ENCODE measurements at places on chromosomes 12 and 14.

GRCh38 chr14:85687456-85687855 lies 157.5 kb downstream of the FLRT2 start:
- DNase-seq = no peak

DNA sequence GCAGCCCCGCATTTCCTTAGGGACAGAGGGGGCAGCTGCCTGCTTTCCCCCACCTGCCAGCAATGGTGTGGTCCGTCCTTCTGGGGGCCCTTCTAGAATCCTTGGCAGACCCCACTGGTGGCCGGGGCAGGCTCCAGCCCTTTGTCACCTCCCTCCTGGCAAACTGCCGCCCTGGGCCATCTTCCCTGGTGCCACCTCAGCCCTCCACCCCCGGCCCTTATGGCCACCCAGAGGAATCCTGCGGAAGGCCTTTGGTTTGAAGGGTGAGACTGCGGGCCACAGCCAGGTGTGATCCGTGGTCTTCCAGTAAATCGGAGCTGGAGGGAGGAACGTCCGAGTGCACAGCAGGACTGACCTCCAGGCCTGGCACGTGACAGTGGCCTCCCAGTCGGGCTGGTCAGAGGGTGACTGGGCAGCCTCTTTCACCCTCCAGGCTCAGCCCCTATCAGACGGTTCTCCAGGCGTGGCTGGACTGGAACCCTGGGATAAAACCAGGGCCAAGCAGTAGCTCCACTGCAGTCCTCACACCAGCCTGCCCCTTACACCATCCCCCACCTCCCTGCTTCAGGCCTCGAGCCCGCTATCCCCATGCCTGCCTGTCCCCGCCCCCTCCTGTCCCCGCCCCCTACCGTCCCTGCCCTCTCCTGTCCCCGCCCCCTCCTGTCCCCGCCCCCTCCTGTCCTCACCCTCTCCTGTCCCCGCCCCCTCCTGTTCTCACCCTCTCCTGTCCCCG lies 12.4 kb downstream of the FBRSL1 start:
- DNase-seq = peak; percentile 72

- no peak for DNase-seq
Measured at GRCh38 chr12:107661830-107662229, 23.8 kb upstream of the PWP1 start.

DNA sequence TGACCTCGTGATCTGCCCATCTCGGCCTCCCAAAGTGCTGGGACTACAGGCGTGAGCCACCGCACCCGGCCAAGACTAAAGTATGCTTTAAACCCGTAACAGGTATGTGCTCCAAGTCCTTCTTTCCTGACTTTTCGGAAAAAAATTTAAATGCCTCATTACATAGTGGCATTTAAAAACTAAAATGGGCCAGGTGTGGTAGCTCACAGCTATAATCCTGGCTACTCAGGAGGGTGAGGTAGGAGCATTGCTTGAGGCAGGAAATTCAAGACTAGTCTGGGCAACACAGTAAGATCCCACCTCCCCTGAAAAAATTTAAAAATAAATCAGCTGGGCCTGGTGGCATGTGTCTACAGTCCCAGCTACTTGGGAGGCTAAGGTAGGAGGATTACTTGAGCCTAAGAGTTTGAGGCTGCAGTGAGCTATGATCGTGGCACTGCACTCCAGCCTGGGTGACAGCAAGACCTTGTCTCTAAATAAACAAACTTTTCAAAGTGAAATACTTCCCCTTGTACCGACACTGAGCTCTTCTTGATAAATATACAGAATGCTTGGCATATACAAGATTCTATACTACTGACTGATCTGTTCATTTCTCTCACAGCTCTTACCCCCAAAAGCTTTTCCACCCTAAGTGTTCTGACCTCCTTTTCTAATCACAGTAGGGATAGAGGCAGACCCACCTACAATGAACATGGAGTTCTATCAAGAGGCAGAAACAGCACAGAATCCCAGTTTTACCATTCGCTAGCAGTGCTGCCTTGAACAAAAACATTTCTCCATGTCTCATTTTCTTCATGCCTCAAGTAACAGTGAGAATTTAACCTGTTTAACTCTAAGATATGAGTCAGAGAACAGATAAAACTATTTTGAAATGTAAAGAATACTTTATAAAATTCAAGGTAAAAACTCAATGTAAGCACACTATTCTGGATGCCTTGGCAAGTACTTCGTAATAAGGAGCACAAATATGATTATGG lies 7.9 kb downstream of the PPP4R3A start:
- no peak for DNase-seq

DNA sequence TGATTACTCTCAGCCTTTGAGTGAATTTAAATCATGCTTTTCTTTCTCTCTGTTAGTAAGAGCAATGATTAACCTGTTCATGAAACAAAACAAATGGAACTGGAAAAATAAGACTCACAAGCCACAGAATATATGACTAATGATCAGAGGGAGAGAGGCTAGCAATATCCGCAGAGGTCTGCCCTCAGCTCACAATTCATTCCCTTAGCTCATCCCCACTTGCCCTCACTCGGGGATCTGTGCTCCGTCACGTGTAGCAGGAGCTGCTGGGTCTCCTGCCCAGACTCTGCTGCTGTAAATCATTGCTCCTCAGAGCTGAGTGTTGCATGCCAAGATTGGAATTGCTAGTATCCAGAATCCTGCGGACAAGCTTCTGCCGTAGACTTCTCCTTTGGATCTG lies 53.1 kb upstream of the GNG2 start:
- no peak for DNase-seq

DNA sequence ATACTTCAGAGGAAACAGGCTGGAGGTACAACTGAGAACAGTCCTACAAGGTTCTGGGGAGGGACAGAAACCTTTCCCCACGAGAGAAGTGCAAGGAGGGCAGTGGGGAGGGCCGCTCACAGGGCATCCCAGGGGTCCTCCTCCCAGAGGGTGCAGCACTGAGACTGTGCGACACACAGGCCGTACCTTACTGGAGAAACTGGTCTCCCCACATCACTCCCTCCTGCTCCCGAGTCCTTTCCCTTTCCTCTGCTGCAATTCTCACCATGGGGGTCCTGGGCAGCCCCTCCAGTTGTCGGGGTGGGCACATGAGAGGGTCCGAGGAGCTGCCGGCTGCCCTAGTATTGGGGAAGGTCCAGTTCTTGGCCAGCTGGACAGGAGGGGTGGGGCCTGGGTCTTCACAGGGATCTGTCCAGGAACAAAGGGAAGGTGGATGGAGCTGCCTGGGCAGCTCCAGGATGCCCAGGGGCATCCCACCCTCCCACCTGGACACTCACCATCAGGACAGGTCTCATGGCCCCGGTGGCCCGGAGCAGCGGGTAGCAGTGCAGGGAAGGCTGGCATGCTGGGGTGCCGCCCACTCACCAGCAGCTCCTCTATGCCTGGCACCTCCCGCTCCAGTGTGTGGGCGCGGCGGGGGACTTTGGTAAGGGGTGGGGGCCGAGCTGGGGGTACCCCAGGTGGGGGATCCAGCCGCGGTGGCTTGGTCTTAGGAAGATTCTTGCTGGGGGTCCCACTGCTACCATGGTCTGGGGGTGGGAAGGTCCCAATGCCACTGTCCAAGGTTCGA lies 35.8 kb downstream of the NCKAP5L start:
- no peak for DNase-seq

DNA sequence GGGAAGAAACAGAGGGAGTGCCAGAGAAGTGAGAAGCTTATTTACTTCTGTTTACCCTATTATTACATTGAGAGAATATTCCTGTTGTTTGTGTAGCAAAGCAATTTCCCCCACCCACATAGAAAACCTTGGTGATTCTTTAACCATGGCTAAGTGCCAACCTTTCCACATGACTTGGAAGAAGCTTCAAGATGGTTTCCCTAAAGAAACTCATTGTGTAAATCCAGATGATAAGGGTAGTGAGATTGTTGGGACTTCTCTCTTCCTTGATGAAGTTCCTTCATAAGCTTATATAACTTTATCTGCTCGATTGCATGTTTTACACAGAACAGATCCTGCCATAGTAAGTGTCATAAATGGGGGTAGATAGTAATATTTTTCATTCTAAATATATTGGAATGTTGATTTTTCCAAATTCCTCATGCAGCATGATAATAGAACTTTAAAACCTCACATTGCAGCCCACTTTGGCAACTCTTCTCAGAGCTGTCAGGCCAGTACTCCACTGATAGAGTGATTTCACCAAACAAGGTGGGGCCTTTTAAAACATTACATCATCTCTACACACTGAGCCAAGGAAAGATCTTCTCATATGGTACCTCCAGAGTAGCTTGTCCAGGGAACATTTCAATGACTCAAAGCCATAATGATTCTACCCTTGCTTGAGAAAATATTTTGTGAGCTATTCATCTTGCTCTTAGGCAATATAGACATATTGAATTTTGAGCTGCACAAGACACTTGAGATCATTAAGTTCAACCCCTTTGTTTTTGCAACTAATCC lies 47.8 kb upstream of the KIF21A start:
- DNase-seq = no peak

DNA sequence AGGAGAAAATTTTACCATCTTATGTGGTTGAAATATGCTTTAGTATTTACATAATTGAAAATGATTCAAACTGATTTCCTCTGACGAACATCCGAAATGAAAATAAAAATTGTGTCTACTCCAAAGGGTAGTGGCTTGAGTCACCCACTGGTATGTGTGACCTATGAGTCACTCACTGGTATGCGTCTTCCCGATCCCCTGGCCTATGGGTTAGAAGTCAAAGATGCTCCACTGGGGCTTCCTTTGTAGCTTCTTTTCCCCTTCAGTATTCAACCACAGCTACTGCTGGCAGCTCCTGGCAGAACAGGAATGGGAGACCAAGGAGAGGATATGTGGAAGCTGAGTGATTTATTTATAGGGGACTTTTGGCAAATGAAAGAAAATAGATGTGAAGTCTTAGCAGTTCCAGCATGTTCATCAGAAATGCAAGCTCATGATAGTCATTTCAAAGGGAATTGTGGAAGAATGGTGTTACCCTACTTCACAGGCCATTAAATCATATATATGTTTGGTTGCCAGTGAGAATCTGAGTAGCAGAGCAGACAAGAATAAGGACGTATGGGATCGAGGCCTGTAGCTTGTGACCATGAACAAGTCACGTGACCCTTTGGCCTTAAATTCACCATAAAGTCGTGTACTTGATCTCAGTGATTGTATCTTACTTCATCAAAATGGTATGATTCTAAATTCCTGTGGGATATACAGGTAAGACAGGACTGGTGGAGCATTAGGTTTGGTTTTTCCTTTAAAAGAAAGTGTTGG lies 108.3 kb downstream of the CRADD start:
- DNase-seq = no peak

GRCh38 chr12:26954027-26954426 lies 15.8 kb downstream of the FGFR1OP2 start:
- peak; percentile 62 for DNase-seq

DNA sequence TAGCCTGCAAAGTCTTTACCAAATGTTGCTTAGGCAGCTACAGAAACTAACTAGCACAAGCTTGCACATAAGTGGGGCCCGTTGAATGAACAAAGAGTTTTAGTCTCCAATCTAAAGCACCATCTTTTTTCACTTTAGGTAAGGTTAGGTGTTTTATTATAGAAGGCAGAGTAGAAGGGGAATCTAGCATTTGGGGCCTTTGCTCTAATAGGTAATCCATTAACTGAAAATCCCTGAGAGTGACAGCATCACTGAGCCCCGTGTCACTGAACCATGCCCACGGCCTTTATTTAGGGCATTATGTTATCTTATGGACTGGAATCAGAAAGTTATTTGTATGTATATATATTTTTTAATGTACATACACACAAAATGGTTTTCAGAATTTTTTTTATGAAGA lies 25.1 kb downstream of the CPNE8 start:
- no peak for DNase-seq

GRCh38 chr14:49497725-49498348 lies 88.3 kb downstream of the RPS29 start:
- peak; percentile 92 for DNase-seq

- DNase-seq = peak; percentile 67
Measured at GRCh38 chr12:132561427-132562156, 48.8 kb downstream of the LRCOL1 start.

- DNase-seq = no peak
Measured at GRCh38 chr12:48525332-48525731, at the start of gene OR8S1. Gene OR8S1, plus strand, starts transcription at chr12:48525632. Its CDS starts 0 bp downstream, at chr12:48525632.

- DNase-seq = no peak
Measured at GRCh38 chr12:132448463-132448820, 41.5 kb upstream of the FBRSL1 start.

DNA sequence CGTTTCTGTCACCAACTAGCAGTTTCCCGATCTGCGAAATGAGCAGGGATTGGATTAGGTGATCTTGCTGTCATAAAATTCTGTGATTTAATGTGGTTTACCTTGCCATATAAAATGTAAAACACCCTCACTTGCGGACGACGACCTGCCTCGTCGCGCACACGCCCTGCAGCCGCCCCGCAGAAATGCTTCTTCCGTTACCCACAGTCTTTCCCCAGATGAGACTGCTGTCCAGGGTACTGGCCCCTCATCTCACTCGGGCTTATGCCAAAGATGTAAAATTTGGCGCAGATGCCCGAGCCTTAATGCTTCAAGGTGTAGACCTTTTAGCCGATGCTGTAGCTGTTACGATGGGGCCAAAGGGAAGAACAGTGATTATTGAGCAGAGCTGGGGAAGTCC lies 17.7 kb upstream of the FOXJ2 start:
- no peak for DNase-seq

DNA sequence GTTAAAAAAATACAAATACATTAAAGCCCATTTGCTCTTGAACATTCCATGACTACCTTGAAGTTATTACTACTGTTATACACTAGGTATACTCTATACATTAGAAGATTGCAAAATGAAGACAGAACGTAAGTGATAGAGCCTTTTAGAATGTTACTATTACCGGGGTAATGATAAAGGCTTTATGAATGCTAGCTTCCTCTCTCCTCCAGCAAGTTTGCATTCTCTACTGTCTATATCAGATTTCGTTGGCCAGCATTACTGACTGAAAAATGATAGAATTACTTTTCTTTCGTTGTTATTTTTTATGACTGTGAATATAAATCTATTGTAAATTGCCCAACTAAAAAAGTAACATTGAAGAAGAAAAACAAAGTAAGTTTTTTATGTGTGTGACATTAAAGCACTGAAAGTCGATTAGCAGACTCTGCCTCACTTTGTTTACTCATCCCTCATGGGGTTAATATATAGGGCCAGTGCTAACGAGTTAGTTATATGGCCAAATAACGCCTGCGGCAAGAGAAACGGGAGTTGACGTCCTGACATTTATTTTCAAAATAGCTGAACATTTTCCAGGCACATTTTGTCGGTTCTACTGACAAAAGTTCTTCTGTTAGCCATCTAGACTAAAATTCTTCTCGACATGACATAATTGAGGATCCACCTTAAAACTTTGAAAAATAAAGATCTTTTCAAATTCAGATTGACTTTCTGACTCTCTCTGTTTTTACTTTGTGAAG lies 163.8 kb upstream of the KITLG start:
- DNase-seq = no peak

GRCh38 chr12:132660052-132660451 lies 27.1 kb downstream of the POLE start:
- DNase-seq = no peak

- no peak for DNase-seq
Measured at GRCh38 chr14:51138404-51139103, 43.6 kb upstream of the TRIM9 start.

Measured in hematopoietic multipotent progenitor cell treated with erythropoietin and hydrocortisone succinate and interleukin-3 and kit ligand, for 6 days (in vitro differentiated cells).